CD4-positive, alpha-beta T cell treated with Interleukin-21 for 1 hour (primary cell): ENCODE measurements at places on chromosomes 7 and 10.

- DNase-seq = peak; percentile 78
These were observed 67.5 kb downstream of the ATXN7L1 start for GRCh38 chr7:105808703-105809590.

DNA sequence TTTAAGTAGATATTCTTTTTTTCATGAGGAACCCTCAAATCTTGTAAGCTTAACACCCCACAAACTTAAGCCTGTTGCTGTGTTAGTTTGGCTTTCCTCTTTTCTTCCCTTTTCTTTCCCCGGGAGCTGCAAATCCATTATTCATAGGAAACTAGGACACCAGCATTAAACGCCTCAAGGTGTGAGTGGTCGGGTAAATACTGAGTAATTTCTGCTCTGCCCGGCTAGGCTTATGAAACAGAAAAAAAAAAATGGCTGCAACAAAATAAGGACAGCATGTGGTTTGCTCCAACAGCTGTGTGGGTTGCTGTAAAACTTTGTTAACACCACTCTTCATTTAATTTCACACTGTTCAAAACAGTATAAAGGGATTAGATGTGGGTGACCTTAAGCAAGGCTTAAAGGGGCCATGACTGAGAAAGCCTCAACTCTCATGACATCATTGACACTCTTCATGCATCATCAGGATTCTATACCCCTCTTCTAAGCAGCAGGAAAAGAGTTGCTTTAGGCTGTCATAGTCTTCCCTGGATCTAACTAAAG is 104.1 kb downstream of the AOAH start:
- no peak for DNase-seq

DNA sequence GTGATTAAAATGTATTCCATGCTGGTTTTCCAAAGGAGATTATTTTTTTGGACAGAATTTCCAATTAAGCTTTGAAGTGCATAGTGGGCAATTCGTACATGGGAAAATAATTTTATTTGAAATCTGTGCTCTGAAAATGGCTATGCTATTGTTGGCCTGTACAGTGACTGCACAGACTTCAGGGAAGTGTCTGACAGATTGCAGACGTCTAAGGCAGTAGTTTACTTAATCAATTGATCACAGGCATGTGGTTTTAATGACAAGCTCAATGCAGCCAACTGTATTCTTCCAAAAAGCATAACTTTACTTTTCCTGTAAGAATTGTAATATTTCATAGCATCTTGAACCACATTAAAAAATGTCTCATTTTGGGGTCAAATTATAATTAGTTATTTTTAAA is 102.0 kb downstream of the SEMA3C start:
- no peak for DNase-seq

DNA sequence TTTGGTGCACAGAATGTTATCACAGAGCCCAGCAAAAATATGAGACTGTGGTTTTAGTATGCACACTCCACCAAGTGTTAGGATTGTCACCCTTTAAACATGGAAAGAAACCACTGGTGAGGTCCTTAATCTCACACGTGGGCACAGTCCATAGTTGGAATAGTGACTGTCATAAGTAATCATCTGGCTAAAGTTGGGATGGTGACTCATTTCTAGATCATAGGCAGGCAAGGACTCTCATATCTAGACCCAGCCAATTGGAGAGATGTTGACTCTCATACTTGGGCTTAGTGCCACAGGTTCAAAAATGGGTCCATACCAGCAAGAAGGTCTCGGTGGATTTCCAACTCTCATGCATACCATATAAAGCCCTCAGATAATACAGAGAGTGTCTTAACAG is 39.6 kb upstream of the ZNF680 start:
- DNase-seq = no peak

- no peak for DNase-seq
These were observed 1.1 kb downstream of the RADIL start for GRCh38 chr7:4882169-4883032.

DNA sequence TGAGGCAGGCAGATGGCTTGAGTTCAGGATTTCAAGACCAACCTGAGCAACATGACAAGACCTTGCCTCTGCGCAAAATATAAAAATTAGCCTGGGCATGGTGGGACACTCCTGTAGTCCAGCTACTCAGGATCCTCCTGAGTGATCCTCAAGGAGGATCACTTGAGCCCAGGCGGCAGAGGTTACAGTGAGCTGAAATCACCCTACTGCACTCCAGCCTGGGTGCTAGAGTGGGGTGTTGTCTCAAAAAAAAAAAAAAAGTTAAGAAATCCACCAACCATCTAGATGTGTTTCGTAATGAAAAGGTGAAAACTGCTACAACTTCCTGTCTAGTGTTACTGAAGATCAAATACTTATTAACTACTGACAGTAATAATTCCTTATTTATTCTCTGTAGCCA is 8.1 kb downstream of the GLCCI1 start:
- peak; percentile 34 for DNase-seq

- no peak for DNase-seq
These were observed 182.8 kb upstream of the ZNF804B start for GRCh38 chr7:88576720-88577119.

DNA sequence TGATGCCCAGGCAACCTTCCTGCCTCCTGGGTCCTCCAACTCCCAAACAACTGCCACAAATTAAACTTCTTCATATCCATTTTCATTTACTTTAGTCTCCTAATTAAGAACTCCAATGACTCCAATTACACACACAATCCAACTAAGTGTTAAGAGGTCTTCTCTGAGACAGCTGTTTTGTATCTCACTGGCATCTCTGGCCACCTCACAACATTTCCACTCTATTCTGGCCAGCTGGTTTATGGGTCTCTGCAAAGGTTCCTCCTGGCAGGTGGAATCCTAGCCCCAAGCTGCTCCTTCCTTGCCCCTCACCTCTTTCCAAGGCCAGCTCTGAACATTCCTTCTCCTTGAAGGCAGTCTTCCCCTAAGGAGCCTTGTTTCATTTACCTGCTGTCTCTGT is 123.1 kb upstream of the HPS1 start:
- DNase-seq = no peak

DNA sequence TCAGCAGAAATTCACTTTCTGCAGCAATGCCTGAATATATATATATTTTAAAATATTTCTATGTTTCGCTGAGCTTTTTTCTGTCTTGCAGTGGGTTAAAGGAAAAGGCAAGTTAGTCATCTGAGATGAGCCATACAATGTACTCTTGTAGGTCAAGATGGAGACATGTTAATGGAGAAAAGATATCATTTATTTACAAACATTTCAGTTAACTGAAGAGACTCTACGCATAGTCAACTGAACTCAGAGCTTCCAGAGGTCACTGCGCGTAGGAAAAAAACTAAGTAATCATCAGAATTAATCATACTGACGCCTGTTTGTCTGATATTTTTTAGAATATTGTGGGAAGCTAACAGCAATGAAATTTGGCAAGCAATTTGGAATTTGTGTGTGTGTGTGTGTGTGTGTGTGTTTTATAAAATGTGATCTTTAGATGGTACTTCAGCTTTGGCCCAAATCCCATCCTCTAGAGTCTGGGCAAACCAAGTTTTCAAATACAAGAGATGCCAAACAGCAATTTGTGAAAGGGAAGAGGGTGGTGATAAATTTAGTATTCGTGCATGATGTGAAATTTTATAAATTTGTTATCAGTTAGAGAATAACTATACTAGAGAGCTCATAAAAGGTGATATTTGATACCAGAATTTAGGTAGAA is 193.9 kb upstream of the AGR3 start:
- no peak for DNase-seq
